Activated CD4-positive, alpha-beta T cell treated with anti-CD3 and anti-CD28 coated beads, Interleukin-10, Interleukin-2, amounts not matched to agents 100 ng/mL and 50 ng/mL, durations not matched to agents 16 hours and 8 hours (primary cell): ENCODE measurements at places on chromosomes 3 and 15.

GRCh38 chr3:134437211-134437752, 48.5 kb downstream of the ANAPC13 start:
- DNase-seq: no peak

- no peak for DNase-seq
These were observed 64.1 kb downstream of the EXOG start for GRCh38 chr3:38560284-38560683.

GRCh38 chr3:196120291-196120951, 38.5 kb upstream of the TFRC start:
- peak; percentile 62 for DNase-seq

DNA sequence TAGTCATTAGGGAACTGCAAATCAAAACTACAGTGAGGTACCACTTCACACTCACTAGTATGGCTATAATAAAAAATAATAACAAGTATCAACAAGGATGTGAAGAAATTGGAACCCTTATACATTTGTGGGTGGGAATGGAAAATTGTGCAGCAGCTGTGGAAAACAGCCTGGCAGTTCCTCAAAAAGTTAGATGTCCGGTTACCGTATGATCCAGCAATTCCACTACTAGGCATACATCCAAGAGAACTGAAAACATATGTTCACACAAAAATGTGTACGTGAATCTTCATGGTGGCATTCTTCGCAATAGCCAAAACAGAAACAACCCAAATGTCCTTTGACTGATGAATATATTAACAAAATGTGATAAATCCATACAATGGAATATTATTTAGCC, 187.9 kb upstream of the LYSMD4 start:
- no peak for DNase-seq

DNA sequence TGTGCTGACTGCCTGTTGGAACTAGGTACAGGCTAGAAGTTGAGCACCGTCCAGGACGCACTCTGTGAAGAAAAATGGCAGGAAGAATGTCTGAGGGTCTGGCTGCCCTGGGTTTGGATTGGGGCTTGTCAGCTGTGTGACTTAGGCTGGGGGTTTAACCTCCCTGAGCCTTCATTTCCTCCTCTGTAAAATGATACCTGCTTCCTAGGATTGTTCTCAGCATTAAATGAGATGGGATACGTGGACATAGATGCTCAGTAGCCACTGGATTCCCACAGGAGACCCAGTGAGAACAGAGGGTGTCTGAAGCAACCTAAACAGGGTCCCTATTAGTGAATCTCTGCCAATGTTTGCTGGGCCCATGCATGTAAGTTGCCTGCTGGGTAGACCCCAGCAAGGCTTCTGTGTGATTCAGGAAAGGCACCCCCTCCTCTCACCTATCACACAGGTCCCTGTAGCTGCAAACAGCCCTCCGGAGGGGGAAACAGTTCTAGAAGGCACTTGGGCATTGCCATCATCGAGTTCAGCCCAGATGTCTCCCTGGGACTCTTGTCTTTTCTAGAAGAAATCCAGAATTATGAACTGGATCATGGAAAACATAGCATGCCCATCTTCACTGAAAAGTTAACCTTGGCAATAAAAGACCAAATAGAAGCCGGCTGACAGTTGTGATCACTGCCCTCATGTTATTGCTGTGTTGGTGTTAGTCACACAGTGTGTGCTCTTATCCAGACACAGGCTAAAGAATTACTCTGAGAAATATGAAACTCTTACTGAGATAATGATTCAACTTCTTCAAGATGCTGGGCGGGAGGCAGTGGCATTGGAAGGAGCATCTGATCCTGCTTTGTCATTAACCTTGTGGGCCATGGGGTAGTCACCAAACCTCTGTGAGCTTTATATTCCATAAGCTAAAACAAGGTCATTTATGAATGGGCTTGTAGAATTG, 64.5 kb downstream of the SMAD6 start:
- no peak for DNase-seq

DNA sequence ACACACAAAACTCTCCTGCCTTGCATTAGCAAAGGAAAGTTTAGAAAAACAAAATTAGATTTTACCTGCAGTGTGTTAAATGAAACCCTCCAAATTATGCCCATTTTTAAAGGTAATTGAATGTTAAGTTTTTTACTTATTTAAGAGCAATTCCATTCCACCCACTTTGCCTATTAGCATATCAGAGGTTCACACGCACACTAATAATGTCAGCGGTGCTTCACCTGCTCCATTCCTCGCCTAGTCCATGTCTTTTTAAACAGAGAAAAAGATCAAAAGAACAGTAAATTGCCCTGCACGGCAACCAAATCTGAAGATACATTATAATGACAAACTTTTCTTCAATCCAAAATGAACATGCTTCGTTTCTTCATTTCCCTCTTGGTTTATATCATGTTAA, 97.3 kb upstream of the LRRN1 start:
- DNase-seq: no peak

- no peak for DNase-seq
These were observed 7.4 kb downstream of the APPL1 start for GRCh38 chr3:57234613-57235575.

- DNase-seq: no peak
These were observed 18.6 kb upstream of the ZBTB38 start for GRCh38 chr3:141349711-141350110.

DNA sequence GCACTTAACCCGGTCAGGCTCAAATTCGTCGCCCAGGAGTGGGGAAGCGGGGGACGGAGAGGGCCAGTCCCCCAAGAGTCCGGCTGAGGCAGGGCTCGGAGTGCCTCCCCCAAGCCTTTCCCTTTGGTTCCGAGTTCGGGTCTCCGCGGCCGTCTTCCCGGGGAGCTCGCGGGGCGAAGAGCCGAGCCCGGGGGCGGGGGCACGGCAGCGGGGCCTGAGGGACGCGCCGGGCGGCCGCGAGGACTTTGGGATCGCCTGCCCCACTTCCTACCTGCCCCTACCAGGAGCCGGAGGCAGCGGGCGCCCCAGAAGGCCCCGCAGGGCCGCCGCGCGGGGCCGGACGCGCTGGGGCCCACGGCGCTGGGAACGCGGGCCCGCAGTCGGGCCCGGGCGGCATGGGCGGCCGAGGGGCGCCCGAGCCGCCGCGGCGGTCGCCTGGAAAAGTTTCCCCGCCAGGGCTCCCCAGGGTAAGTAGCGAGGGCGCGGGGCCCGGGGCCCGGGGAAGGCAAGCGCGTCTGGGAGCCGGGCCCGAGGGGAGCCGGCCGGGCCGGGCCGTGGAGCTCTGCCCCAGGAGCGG, 2.8 kb downstream of the FURIN start:
- peak; percentile 50 for DNase-seq

DNA sequence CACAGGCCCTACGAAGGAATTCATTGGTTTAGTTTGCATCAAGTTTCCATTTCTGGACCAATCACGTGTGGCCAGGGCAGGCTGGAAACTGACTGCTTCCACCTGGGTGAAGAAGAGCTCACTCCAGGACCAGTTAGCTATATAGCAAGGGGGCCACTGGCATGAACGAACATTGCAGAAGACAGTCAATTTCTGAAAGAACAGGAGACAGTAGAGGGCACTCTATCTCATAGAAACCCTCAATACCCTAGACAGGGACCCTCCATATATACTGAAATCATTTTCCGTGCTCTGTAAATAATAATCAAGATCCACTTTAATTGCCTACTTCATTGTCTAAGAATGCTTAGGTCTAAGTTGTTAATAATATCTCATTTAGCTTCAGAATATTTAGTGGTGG, 215.6 kb downstream of the CADPS start:
- no peak for DNase-seq

GRCh38 chr3:186613637-186614265, 891 bp downstream of the AHSG start:
- DNase-seq: no peak

DNA sequence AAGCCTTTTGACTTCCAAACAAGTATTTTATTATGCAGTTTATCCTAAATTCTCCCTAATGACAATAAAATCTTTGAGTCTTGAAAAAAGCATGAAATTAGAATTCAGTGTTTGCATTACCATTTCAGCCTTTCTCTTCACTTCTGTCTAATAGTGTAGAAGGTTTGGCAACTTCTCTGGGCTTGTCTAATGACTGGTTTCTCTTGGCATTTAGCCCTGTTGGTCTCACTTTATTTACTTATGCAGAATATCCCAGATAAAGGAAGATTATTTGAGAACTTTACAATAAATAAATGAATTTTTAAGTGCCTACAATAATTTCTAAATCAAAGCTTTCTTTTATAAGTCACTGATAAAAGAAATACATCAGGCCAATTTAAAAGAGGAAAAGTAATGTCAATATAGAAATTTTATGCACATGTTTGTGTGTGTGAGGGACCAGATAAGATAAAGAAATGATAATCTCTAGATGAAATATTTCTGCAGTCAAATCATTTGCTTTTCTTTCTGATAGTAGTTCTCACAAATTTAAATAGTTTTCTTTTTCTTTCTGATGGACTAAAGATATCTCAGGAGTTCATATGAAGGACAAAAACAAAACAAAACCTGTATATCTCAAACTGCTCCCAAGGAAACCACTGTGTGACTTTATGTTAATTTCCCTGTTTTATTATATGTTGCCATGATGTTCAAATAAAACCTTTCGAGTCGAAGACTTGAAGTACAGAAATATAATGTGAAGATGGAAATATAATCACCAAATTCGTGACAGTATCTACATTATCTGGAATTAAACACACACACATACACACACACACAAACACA, 533.1 kb upstream of the CBLB start:
- DNase-seq: no peak

DNA sequence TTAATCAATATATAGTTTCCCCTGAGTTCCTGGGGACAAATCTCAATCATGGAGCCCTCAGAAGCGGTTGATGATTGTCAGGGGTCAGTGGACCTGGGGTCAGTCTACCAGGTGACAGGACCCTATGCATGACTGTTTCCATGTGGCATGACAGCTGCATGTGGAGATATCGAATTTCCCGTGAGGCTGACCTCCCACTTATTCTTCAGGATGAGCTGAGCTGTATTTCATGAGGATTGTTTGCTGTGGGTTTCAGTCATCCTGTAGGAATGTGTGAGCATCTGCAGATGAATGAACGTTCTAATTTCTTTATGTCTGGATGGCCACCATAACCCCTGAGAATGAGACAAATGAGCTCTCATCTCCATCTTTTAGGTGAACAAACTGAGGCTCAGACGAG, 93.0 kb upstream of the HES1 start:
- no peak for DNase-seq

GRCh38 chr3:139430493-139430892, 41.0 kb upstream of the COPB2 start:
- DNase-seq: no peak

DNA sequence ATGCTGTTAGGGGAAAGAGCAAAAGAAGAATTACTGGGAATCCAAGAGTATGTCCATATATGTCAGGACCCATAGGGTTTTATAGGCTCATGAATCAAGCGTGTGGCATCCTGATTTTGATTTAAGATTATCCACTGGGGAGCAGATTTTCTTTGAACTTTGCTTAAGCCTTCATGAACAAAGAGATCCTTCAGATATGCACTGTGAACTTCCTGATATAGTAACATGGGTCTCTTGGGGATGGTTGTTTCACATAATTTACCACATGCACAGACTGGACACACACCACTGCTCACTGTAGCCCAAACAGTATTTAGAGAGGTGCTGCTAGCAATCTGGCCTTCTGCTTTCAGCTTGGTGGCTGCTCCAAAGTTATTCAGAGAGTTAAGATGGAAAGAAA, 200.9 kb upstream of the ZPLD1 start:
- DNase-seq: no peak

- DNase-seq: no peak
These were observed 78.2 kb upstream of the RASGRP1 start for GRCh38 chr15:38642689-38643270.

- no peak for DNase-seq
These were observed 14.8 kb downstream of the EXD1 start for GRCh38 chr15:41215708-41216107.

DNA sequence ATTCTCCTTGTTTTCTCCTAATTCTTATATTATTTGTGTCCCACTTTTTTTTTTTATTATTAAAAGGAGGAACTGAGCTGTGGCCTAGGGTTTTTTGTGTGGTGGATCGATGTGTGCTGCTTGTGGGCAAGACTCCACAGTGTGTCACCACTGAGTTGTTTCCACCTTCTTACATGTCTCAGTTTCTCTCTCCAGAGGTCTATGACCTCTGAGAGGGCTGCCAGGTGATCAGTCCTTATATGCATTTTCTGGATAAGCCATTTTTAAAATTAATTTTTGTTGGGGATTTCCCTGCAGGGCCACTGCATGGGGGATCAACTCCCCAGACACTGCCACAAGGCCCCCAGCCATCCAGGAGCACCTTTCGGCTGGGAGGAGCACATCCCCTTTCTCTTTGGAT, 27.8 kb downstream of the IQCF6 start:
- DNase-seq: no peak

GRCh38 chr3:49745986-49746385, 22.2 kb upstream of the GMPPB start:
- DNase-seq: no peak

GRCh38 chr3:77530870-77531269, 491.0 kb downstream of the ROBO2 start:
- DNase-seq: no peak

DNA sequence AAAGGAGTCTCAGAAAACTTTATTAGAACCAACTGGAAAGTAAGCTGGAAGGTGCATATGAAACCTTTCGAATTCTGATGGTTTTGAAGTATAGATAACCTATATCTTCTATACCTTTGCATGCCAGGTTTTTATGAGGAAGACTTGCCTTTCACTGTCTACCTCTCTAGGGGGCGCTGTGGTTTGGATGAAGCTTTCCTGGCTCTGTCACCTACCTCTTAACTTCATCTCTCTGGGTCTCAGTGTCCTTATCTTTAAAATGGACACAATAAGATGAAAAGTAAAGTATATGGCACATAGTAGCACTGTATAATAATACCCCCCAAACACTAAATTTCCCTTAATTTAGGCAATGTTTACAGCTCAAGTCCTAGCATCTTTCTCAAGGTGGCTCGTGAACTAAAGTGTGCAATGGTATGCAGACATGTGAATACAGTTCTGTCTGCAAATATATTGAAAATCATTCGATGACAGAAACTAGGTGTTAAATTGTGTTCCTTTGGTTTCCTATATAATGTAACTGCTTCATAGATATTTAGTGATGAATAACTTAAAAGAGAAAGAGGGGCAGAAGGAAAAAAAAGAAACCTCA, 314.3 kb downstream of the CHST2 start:
- peak; percentile 45 for DNase-seq

GRCh38 chr15:91031796-91032195, 9.4 kb upstream of the VPS33B start:
- DNase-seq: no peak

DNA sequence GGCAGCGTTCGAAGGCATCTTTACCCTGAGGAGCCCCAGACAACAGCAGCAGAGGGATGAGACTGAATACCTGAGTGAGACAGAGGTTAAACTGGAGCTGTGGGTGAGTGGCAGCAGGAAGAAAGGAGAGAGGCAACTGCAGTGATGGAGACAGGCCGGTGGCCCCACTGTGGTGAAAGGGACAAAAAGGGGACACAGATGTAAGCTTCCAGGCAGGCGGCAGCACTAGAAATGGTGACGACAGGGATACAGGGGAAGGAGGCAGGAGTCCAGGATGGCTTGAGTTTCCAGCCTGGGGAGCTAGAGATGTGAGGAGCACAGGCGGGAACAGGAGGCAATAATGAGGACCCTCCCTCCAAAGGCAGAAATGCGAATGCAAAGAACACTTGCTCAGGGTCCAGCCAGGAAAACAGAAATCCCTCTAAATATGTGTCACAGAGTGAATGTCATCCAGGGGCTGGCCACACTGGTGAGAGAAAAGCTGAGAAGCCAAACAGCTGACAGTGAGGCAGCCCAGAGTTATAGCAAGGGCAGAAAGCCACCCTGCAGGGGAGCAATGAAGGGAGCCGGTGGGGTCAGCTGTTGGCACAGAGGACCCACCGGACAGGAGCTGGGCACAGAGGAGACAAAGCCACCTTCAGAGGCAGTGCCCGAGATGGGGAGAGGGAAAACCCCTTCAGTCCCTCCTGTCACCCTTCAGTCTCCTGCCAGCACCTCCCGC, 70.1 kb downstream of the TBC1D2B start:
- no peak for DNase-seq
